Neural progenitor cell (in vitro differentiated cells): ENCODE measurements at places on chromosomes 13 and 19.

GRCh38 chr19:46442808-46443450 lies 14.2 kb upstream of the PNMA8C start:
- DNase-seq, result no peak

DNA sequence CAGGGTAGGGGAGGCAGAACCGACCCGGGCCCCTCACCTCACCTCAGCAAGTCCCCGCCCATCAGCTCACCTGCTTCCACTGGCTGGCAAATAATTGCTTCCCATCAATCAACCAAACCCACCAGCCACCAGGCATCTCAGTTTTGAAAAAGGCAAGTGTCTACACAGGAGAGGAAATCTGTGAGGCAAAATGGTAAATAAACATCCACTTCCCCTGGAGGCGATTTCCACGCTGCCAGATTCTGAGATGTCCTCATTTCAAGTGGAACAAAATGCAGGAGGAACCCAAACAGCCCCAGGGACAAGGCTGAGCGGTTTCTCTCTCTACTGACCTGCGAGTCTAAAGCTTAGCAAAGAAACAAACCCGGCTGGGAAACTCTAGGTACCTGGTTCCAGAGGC lies 117.5 kb downstream of the CRYL1 start:
- no peak for DNase-seq

DNA sequence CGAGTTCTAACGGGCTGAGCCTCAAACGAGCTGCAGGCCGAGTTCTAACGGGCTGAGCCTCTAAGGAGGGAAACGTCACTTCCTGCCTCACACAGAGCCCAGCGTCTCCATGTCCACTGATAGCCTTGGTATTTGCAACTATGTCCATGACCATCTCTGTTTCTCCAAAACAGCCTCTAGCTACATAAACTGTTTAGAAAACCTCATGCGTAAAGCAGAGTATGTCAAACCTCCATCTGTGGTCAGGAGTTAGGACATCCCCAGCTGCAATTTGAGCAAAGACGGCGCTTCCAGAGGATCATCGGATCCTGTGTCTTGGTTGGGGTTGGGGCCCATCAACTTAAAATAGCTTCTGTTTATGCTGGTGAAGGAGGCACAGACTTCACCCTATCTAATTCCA lies 20.8 kb downstream of the RASA3 start:
- DNase-seq, result no peak

- no peak for DNase-seq
Observed at GRCh38 chr19:7254590-7254989, 39.6 kb downstream of the INSR start.

DNA sequence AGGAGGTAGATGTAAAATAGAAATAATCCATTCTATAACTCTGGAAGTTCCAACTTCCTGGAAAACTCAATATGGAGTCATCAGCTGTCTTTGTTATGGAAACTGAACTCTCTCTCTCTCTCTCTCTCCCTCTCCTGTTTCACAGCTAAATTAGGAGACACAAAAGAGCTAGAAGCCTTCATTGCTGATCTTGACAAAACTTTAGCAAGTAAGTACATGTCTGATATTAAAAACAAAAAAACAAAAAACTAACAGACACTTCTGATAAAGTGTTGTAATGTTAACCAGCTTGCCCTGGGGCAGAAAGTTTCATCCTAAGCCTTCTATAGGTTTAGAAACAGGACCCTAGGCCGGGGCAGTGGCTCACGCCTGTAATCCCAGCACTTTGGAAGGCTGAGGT lies 11.3 kb downstream of the RGCC start:
- no peak for DNase-seq

DNA sequence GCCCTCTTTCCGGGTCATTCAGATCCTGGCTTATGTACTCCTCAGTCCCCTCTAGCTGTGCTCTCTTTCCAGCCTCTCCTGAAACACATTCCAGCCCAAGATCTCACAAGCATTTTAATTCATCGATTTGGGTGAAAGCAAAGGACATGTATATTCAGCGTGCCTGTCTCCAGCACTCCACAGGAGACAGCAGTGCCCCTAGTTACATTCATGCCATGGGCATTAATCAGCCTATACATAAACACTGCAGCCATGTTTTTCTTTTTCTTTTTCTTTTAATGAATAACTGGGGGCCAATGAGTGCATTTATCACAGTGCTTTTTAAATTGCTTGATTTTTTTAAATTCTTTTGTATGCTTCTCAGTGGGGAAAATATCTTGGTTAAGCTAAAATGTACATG lies 199.1 kb downstream of the DCT start:
- DNase-seq, result no peak

GRCh38 chr13:27425158-27425917 lies 919 bp downstream of the GTF3A start:
- DNase-seq, result no peak

- DNase-seq, result no peak
Observed at GRCh38 chr19:13483215-13483614, 23.1 kb downstream of the CACNA1A start.

DNA sequence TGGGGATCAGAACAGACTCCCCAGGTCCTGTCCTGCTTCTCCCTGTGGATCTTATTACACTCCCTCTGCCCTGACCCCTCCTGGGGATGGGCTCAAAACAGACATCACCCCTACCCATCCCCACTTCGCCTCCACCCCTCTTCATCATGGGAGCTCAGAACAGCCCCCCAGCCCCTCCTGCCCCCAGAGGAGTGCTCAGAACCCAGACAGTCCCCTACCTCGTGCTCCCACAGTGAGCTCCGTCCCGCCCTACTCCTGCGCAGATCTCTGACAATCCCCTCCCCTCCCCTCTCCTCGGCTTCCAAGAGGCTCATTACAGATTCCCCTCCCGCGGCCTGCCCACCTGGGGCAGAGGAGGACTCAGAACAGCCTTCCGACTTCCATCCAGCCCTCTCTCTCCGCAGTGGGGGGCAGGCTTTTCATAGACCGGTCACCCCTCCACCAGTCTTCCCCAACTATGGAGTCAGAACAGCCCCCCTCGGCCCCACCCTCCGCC lies 6.1 kb downstream of the NXNL1 start:
- peak; percentile 62 for DNase-seq

GRCh38 chr19:18939922-18940768 lies 872 bp downstream of the HOMER3 start:
- peak; percentile 90 for DNase-seq

GRCh38 chr19:31804668-31805067 lies 455.4 kb upstream of the TSHZ3 start:
- DNase-seq, result no peak

DNA sequence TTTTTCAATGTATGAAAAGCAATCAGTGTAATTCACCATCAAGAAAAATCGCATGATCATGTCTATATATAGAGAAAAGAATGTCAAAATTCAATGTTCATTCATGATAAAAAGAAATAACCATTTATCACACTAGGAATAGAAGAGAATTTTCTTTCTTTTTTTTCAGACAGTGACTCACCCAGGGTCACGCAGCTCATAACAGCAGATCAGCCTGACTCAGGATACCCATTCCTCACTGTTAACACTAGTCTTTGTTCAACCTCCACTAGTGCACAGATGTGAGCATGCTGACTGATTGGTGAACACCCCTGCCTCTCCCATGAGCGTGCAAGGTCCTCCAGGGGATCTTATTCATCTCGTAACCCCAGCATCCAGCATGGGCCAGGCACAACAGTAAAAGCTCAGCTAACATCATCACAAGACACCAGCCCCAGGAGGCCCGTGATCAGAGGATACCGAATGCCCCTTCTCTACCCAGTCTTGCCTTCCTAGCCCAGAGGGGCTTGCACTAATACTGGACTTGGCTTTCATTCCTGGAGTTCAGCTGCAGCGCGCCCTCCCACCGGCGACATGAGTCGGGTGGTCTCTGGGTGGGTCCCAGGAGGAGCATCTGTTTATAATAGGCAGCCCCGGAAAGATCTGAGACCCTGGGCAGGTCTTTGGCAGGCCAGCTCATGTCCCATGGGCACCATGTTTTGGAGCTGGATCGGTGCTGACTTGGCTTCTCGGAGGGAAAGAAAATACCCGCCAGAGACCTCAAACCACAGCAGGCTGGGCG lies 539.5 kb upstream of the SLC10A2 start:
- no peak for DNase-seq

GRCh38 chr13:25541434-25542123 lies 169.8 kb downstream of the ATP8A2 start:
- no peak for DNase-seq

- DNase-seq, result peak; percentile 77
Observed at GRCh38 chr13:108508263-108508662, 121.1 kb upstream of the MYO16 start.

DNA sequence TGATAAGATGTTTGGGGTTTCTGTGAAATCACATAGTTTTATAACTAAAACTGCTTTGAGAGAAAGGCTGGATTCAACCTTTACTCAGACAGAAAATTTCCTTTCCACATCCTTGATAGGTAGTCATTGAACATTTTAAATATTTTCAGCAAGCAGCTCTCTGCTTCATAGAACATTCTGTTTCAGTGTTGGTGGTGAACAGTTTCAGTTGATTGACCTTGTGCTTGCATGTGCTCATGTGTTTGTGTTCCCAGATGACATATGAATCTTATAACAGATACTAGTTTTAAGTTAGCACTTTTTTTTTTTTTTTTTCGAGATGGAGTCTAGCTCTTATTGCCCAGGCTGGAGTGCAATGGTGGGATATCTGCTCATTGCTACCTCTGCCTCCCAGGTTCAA lies 290.1 kb downstream of the HS6ST3 start:
- no peak for DNase-seq

GRCh38 chr19:40321076-40321475 lies 27.1 kb downstream of the C19orf47 start:
- DNase-seq, result no peak

GRCh38 chr19:48716562-48717291 lies 2.8 kb downstream of the MAMSTR start:
- peak; percentile 63 for DNase-seq

DNA sequence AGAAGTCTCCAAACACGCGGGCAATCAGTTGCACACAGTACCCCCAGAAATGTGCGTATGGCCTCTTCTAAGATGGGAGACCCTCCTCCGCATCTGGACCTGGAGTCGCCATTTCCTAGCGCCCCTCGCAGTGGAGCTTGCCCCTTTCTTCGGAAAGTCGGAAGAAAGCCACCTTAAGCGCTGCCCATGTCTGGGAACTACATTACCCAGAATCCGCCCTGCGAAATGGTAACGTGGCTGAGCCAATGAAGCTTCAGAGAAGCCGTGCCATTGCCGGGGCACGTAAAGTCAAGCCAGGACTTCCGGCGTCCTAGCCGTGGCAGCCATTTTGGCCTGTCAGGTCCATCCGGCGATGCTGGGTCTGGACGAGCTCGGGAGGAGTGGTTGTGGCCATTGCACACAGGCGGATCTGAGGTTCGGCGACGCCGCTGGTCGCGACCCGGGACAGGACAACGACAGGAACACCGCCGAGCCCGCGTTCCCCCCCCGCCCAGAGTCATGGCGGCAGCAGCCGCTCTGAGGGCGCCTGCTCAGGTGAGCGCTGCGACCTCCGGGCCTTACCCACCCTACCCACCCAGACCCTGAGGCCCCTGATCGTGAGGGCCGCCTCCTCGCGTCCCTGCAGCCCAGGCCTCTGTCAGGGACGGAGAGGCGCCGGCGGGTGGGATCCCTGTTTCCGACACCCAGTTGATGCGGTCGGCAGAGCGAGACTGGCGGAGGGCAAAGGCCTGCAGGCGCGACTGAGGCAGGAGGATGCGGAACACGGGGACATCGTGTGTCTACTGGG lies at the start of gene ZNF586:
Gene ZNF586, plus strand, starts transcription at position 332 of the 787 bp plus-strand sequence. Its CDS starts 167 bp downstream, at position 499.
- DNase-seq, result peak; percentile 97

DNA sequence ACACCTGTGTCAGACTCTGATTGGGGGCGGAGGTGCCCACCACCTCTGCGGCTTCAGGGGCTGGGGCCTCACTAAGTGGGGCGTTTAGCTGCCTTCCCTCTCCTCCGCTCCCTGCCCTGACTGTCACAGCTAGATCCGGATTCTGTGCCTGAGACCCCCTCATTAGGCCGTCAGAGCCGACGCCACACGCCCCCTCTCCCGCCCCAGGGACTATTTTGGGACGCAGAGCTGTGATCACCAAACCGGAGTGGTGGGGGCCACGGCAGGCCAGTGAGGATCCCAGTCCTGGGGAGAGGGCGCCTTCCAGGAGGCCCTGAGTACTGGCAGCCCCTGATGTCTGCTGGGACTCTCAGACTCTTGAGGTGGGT lies 762 bp downstream of the KANK3 start:
- DNase-seq, result no peak

- peak; percentile 89 for DNase-seq
Observed at GRCh38 chr19:45954156-45954555, 19.5 kb downstream of the NOVA2 start.

- no peak for DNase-seq
Observed at GRCh38 chr13:102569488-102569887, 27.3 kb upstream of the TPP2 start.

DNA sequence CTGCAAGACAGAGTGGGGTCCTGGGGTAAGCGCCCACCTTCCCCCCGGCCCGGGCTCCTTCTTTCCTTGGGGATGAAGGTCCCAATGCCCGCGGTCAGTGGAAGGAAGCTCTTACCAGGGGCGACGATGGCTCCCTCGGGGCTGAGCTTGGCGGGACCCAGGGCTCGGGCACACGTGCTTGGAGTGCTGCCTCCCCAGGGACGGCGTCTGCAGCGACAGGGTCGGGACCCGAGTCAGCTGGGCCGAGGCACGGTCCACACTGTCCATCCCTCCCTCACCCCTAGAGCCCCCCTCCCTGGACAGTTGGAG lies 3.5 kb downstream of the JSRP1 start:
- DNase-seq, result peak; percentile 16

- no peak for DNase-seq
Observed at GRCh38 chr13:47588676-47589075, 412.4 kb downstream of the SUCLA2 start.

DNA sequence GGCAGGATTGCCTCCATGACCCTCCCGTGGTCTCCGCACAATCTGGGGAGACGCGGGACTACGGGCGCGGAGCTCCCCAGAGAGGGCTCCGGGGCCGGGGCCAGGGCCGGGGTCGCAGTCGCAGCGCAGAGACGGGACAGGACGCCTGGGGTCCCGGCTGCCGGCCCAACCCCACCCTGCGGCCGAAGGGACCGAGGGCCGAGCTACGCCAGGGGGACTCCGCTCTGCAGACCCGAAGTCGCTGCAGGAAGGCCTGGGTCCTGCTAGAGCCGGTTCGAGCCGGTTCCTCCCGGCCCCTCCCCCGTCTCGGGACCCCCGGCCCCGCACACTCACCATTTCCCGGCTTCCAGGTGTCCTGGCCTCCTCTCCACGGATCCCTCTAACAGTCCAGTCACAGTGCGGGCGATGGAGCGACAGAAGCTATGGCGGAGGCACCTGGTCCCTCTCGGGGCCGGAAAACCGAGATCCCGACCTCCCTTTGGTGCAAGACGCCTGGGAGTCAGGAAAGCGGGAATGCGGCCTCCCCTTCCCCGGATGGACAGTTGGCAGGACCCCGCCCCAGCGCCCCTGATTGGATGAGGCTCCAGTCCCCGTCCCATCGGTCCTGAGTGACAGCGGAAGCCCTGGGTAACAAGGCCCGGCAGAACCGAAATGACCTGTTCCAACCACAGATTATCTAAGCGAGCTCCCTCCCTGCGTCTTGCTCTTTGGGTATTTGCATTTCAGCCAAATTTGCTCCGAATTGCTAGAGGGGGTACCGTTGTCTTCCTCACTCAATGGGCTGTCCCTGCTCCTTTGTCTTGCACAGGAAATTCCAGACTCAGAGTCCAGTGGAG lies at the start of gene ZNF625:
Gene ZNF625, minus strand, starts transcription at position 512 of the 836 bp plus-strand sequence. Its CDS starts 176 bp downstream, at position 336.
- peak; percentile 97 for DNase-seq
